Stimulated activated CD8-positive, alpha-beta memory T cell treated with anti-CD3 and anti-CD28 coated beads, Interleukin-2, amount 100 ng/mL, for 1 hour (primary cell): ENCODE measurements at places on chromosomes 5 and 9.

DNA sequence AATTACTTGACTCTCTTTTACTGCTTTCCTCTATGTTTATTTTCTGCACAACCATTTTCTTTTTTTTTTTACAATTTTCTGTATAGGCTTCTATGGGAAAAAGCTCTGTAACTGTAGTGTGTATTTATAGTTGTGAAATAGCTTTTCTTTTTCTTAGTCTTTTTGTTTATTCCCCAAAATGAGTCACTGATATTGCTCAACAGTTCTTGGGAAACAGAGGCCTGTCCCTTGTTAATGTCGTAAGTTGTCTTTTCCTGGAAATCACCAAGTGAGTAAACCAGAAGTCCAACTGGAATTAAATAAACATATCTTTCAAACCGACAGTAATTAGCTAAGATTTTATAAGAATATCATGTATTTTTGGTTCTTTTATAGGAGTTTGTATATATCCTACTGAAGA, 325.1 kb upstream of the PRR16 start:
- DNase-seq: no peak

GRCh38 chr9:95346021-95346420, 28.5 kb upstream of the FANCC start:
- DNase-seq: no peak

- DNase-seq: no peak
Measured at GRCh38 chr9:589723-590122, 251.8 kb upstream of the DMRT1 start.

- DNase-seq: no peak
Measured at GRCh38 chr9:106689089-106689488, 173.9 kb upstream of the ZNF462 start.

DNA sequence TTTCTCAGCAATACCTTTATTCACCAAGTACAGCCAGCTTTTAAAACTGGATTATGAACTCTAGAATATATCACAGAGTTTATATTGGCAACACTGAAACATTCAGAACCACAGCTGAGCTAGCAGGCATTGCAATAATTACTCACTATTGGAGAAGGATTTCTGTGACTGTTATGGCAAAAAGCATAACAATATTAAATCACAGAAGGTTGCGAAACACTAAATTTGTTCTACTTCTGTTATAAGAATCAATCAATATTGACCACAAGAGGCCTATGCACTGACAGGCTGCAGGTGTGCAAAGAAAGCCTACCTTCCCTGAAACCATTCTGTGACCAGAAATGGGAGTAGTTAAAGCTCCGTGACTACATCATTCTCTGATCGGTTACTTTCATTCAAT, 59.2 kb downstream of the AP3B1 start:
- DNase-seq: no peak

DNA sequence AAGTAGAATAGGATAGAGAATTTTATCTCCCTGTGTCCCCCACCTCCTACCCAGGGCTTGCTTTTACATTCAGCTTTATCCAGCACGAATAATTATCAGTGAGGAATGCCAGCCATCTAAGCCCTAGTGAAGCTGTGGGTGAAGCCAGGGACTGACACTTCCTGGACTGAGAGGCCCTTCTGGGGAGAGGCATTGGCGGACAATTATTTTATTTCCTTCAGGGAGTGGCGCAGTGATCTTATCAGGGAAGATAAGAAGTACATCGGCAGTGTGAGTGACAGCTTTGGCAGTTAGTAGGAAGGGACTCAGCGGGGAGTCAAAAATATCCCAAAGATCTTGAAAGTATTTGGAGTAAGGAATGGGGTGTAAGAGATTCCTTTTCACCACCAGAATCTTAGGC, 34.9 kb upstream of the RPS23 start:
- DNase-seq: no peak

DNA sequence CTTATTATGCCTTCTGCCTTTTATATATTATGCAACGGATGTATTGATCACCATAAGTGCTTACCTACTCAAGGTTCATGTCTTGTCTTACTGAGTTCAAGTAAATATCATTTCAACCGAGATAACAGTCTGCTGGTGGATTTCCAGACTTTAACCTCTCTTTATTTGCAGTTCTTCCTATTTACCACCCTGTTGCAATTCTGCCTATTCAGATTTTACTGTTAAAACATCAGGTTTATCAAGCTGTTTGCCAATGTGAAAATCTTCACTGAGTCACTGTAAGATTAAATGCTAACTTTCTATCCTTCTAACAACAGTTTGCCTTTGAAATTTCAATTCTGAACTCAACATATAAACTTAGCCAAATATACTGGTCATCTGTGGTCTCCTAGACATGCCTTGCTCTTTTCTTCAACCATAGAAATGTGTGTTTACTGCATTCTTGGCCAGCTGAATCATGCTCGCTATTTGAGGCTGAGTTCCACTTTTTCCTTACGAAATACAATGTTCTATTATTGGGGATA, 471.7 kb upstream of the RORB start:
- no peak for DNase-seq

- no peak for DNase-seq
Measured at GRCh38 chr5:82031220-82032119, 59.6 kb downstream of the ATG10 start.

- DNase-seq: no peak
Measured at GRCh38 chr5:135136546-135136945, 102.5 kb upstream of the PITX1 start.

DNA sequence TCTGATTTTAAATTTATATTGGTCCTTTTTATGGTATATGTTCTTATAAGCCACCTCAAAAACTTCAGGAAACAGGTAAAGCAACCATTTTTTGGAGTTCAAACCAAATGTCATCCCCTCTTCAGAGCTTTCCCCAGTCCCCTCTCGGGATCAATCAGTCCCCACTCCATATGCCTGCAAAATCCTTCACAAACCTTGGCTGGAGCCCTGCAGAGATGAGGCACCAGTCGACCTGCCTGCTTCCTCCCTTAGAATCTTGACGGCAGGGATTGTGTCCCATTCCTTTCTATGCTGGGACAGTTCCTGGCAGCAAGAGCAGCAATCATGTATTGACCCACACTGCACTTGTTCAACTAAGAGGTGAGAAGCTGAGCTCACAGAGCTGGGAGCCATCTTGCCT, 22.6 kb downstream of the B4GALT1 start:
- no peak for DNase-seq

DNA sequence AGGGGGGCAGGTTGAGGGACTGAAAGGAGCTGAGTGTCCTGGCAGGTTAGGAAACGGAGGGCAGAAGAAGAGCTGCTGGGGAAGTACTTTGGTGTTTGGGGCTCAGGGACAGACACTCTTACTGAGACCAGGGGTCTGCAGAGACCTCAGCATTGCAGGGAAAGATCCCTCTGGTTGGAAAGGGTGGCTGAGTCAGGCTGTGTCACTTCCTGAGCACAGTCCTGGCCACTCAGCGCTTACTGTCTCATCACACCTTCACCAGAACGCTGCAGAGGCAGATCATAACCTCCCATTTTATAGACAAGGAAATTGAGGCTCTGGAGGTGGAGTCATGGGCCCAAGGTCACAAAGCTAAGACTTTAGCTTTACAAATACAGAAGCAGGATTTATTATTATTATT, 54.3 kb downstream of the LMX1B start:
- DNase-seq: no peak

DNA sequence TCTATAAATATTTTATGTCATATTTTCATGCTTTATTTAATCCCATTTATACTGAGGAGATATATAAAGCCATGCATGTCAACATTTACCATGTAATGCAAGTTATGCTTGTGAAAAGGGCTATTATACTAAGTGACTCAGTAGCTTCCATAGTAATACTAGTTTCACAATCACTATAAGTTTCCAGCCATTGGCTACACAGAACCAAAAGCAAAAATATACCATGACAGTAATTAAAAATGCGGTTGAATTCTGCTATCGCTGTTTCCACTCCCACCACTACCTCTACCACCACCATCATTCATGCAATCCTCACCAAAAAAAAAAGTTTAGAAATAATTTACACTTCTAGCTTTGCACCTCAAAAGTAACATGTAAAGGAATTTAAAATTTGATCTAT, 60.2 kb downstream of the MLLT3 start:
- DNase-seq: no peak

DNA sequence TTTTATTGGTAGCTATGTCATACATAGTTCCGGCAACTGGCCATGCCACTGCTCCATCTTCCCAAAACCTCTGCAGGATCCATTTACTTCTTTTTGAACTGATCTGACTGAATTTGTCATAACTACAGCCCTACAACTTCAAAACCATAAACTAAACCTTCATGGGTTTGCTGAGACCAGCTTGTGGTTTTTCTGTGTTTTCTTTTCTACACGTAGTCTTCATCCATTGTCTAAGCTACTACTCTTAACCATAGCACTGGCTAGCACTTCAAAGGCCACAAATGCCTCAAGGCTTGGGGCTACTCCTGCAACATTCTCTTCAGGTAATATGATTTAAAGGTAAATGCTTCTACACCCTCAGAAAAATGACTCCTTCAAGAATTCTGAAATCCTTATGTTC, 9.0 kb upstream of the KIF2A start:
- DNase-seq: no peak

- DNase-seq: no peak
Measured at GRCh38 chr5:130385656-130386055, 481.4 kb downstream of the CHSY3 start.
